ENCODE measurements at places on chromosomes 1 and 21.

DNA sequence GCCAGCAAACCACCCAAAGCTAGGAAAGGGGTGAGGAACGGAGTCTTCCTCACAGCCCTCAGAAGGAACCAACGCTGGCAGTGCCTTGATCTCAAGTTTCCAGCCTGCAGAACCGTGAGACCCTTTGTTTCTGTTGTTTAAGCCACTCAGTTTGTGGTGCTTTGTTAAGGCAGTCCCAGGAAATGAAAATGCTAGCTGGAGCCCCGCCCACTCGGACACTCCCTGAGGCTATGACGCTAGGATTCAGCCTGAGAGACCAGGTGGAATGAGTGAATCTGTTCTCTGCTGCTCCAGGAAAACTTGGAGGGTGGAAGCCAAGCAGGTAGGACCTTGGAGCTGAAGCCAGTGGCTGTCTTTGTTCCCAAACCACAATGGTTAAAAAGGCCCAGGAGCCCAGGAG, 196.5 kb upstream of the POU3F1 start:
- DNase-seq = no peak

DNA sequence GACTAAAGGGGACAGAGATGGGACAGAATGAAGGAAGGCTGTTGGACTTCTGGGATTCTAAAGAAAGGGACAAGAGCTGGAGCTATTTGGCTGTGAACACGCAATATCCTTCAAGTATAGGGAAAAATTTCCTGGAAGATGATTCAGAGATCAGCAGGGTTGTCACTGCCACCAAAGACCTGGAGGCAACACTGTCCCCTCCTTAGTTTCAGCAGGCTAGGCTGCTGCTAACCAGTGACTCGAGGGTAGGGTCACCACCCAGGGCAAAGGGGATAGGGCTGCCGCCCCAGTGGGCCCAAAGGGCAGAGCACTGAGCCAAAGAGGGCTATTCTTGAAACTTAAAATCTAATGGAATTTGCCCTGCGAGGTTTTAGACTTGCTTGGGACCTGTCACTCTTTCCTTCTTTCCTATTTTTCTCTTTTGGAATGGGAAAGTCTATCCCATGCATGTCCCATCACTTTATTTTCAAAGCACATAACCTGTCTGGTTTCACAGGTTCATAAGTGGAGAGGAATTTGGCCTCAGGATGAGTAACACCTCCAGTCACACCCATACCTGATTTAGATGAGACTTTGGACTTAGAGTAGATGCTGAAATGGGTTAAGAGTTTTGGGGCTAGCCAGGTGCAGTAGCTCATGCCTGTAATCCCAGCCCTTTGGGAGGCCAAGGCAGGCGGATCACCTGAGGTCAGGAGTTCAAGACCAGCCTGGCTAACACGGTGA, 11.9 kb downstream of the IFNLR1 start:
- DNase-seq = no peak

- no peak for DNase-seq
Measured at GRCh38 chr1:156119503-156120209, 5.1 kb downstream of the LMNA start.

- DNase-seq = no peak
Measured at GRCh38 chr1:117127795-117128194, 6.2 kb upstream of the TRIM45 start.

GRCh38 chr1:111354584-111354983, 63.9 kb downstream of the CHIA start:
- DNase-seq = no peak

GRCh38 chr1:74467786-74468377, 44.5 kb downstream of the LRRC53 start:
- DNase-seq = no peak

- no peak for DNase-seq
Measured at GRCh38 chr1:169236143-169236542, 129.7 kb downstream of the ATP1B1 start.

DNA sequence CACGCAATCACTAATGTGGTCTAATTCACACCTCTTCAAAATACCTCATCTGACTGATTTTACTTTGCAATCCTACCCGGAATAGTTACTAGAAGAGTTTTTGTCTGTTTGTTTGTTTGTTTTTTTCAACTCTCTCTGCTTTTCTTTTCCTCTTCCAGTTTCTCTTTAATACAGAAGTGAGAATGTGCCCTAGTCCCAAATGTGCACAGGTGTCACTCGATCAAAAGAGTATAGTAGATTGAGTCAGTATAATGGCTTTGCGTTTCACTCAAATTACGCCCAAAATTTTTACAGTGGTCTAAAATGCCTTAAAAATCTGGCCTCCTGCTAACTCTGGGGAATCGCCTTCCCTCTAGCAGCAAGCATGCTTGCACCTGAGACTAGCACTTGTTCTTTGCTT, 1536.8 kb downstream of the KCNT2 start:
- DNase-seq = no peak

DNA sequence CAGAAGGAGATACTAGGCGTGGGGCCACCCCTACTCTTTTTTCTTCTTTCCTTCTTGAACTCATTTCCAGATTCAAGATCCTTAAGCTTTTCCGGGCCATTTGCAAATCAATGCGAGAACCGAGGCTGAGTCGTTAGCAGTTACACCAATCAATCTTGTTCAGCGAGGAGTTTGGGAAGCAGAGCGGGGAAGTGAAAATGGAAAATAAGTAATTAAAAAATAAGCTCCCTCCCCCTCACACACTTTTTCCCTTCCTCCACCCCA, 1.7 kb upstream of the NEGR1 start:
- DNase-seq = no peak

- no peak for DNase-seq
Measured at GRCh38 chr1:234980645-234981396, 147.8 kb downstream of the TOMM20 start.

- no peak for DNase-seq
Measured at GRCh38 chr1:159090286-159091179, 14.0 kb upstream of the AIM2 start.

GRCh38 chr1:99691175-99691574, 45.3 kb downstream of the PALMD start:
- DNase-seq = no peak

GRCh38 chr1:98704474-98704873, 43.0 kb downstream of the SNX7 start:
- DNase-seq = peak; percentile 10

DNA sequence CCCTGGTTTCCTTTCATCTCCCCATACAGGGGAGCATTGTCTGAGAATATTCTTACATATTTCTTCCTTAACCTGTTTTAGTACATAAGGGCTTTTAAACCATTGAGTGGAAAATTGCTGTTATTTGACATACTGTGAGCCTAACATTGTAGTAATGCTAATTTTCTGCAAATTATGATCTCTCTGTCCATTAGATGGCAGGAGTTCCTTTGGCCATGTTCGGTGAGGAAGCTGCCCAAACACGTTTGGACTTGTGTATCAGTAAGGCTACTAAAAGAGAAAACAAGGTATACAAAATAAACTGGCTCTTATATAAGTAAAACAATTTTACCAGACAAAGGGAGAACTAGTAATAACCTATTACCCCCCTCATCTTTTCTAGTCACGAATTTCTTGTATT, 29.2 kb downstream of the CDC7 start:
- no peak for DNase-seq

DNA sequence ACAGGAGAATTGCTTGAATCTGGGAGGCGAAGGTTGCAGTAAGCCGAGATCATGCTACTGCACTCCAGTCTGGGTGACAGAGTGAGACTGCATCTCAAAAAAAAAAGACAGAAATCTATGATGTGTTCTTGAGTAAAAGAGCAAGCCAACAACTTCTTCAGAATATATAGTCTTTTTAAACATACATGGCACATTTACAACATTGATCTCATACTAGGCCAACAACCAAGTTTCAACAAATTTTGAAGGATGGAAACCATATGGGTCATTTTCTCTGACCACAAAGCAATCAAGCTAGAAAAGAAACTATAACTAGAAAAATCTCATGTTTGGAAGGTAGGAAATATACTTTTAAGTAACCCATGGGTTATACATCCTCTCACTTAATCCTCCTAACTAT, 38.3 kb downstream of the PAFAH2 start:
- DNase-seq = no peak

- DNase-seq = no peak
Measured at GRCh38 chr1:59128239-59128736, 168.6 kb upstream of the FGGY start.

GRCh38 chr1:221040101-221040500, 160.9 kb downstream of the HLX start:
- DNase-seq = no peak

- DNase-seq = no peak
Measured at GRCh38 chr1:233432916-233433315, 105.4 kb downstream of the MAP3K21 start.

- DNase-seq = no peak
Measured at GRCh38 chr1:49331066-49331852, 554.6 kb upstream of the BEND5 start.

GRCh38 chr1:181180407-181181031, 92.0 kb downstream of the IER5 start:
- no peak for DNase-seq

DNA sequence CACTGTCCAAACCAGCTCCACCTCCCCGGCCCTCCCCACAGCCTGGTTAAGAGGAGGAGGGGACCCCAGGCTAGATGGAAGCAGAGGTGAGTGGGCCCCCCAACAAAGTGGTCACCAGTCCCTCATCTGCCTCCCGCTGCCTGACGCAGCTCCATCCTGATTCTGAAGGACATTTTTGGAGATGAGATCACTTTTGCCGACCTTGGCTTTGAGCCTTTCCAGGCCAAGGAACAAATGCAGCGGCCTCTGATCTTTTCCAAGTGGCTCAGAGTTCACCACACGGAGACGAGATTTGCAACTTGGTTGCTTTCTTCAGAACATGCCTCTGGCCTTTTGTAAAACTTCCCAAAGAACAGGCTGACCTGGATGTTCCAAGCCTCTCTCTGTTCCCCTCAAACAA, 223.1 kb downstream of the NPHP4 start:
- no peak for DNase-seq

DNA sequence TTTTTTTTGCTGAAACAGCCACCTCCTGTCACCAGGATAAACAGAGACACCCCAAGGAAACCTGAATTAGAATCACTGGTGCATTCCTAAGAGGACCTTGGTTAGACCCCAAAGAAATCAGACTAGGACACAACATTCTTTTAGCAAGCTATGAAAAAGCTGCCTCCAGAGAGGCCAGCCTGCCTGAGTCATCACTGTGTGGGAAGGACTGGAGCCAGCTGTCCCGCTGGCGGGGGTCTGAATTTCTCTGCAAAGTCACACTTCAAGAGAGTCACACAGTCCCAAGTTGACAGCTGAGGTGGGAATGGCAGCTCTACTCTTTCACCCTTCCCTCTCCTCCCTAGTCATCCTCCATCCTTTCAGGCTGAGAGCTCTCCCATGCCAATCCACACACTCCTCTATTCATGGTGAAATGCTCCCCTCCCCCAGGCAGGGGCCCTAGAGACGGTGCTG, 405.0 kb upstream of the POU3F1 start:
- DNase-seq = no peak

DNA sequence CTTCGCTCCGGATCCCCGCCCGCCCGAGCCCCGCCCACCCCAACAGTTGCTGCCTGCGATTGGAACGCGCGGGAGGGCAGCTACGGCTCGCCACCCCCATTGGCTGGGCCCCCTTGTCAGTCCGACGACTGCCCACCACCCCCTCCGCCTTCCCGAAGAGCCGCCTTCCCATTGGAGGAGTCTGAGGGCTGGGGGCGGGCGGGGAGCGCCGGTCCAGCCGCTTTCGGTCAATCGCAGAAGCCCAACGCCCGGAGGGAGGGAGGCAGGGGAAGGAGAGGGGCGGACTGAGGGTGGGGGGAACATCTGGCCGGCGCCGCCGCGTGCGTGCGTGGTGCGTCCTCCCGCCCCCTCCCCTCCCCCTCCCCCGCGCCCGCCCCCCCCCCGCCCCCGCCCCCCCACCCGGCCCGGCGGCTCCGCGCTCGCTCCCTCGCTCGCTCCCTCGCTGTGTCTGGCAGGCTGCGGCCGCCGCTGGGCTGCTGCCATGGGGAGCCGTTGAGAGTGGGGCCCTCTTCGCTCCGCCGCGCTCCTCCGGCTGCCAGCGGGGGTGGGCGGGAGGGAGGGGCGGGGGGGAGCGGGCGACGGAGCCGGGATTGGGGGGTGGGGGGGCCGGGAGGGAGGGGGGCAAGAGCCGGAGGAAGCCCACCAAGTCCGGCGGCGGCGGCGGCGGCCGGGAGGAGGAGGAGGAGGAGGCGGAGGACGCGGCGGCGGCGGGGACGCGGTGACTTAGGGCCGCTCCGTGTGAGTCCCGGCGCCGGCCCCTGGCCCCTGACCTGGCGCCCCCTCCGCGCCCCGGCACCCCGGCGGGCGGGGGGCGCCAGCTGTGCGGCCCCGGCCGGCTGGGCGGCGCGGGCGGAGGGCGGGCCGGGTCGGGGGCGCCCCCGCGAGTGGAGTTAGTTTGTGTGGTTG, 2.6 kb upstream of the ZBTB18 start:
- DNase-seq = peak; percentile 90

GRCh38 chr1:91924146-91924545, 25.1 kb upstream of the BRDT start:
- no peak for DNase-seq

DNA sequence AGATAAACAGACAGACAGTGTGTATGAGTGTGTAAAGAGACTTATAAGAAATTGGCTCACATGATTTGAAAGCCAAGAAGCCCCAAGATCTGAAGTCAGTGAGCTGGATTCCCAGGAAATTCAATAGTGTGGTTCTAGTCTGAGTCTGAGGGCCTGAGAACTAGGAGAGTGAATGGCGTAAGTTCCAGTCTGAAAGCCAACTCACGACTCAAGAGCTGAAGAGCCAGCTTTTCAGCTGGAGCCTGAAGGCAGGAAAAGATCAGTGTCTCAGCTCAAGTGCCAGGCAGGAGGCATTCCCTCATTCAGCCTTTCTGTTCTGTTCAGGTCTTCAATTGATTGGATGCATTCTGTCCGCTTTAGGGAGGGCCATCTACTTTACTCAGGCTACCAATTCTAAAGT, 257.2 kb downstream of the PLPP3 start:
- DNase-seq = no peak

DNA sequence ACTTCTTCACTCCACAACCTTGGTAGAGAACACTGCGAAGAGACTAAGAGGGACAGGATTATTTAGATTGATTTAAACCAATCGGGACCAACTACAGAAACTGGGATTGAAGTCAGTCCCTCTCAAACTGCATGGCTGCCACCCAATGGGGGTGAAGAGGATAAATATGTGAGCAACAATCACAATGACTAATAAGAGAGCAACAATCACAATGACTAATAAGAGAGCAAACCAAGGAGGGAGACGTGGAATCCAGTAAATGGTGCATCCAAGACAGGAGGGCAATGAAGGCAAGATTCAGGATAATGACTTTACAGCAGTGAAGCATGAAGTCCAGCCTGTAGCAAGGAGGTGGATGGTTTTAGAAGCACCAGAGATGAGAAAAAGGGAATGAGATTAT, 322.8 kb downstream of the TTLL7 start:
- no peak for DNase-seq
